ENCODE measurements at places on chromosomes 4 and X.

DNA sequence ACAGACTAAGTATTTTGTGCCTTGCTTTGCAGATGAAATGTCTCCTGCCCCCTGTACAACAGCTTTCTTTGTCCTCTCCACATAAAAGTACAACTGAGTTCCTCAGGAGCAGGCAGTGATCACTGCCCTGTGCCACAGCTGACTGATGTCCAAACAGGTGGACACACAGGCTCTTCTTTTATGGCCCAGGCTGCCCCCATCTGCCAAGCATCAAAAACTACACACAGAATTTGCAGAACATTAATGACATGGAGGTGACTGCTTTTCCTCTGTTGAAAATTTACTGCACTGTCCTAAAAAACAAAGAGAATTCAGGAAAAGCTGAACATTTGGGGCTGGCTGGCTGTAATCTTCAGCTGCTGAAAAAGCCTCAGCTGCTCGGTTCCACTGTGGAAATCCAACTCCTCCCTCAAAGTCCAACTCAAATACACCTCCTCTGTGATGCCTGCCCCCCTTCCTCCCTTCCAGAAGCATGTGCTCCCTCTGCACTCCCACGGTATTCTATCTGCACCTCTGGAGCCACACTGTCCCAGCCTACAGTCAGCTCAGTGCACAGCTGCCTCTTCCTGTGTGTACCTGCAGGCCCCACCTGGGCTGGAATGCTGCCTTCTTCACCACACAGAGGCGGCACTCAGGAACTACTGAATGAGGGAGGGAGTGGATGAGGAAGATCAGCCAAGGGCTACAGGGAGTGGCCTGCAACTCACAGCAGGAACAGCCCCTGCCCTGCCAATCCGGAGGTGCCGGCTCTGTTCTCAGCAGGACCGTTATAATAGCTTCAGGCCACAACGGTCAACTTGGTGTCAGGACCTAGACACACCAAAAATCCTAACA lies 10.3 kb downstream of the AFAP1 start:
- no peak for DNase-seq

DNA sequence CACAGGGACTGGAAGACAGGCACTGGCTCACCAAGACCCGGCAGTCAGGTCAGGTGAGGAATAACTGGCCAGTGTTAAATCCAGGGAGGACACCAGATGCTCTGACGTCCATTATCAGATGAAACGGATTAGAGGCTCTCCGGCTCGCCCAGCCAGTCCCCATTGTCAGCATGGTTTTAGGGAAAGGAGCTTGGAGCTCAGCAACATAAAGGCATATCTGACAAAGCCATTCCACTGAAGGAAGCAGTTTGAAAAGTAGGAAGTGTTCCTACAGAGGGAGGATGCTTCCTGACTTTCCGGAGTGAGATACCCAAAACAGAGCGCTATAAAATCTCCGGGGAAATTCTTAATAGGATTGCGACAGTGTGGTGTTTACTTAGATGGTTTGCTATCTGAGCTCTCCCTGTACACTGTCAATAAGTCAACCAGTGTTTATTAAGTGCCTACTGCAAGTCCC lies 14.8 kb downstream of the NDNF start:
- peak; percentile 16 for DNase-seq

GRCh38 chr4:159071969-159072765 lies 30.7 kb upstream of the RAPGEF2 start:
- no peak for DNase-seq

DNA sequence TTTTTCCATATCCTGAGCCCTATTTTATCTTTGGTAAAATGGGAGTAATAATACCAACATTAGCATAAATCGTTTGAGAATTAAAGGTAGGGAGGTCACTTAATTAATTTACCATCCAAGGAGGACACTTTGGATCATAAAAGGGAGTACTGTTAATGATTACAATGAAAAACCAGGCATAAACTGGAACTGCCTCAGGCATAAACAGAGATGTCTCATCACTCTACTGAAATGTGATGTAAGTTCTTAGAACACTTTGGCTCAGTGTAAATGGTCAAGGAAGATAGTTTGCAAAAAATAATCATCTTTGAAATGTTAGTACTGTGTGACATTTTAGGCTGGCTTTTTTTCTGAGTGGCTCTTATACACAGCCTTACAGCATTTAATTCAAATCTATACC lies 268.7 kb downstream of the SLC39A8 start:
- DNase-seq, result no peak

- DNase-seq, result no peak
Measured at GRCh38 chrX:13666836-13667235, 13.9 kb downstream of the TCEANC start.

DNA sequence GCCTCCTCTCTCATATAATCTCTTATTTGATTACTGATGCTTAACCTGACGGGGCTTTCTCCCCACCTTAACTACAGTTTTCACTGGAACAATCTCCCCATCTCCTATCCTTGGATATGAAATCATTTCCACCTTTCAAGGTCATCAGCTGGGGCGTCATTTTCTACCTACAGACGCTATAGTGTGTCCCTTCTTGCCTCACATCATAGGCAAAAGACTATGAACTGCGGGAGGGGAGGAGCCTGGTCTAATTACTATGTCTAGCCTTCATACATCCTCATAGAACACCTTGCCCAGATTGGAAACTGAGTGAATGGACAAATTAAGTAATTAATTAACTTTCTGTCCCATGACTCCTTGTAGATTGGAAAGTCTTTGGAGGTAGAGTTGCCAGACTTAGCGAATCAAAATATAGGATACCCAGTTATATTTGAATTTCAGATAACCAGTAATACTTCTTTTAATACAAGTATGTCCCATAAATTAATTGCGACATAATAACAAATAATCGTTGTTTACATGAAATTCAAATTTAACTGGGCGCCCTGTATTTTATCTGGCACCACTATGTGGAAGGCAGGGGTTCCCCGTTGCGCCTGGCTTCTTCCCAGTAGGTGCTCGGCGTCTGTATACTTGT lies 752 bp upstream of the ATP6AP2 start:
- no peak for DNase-seq

DNA sequence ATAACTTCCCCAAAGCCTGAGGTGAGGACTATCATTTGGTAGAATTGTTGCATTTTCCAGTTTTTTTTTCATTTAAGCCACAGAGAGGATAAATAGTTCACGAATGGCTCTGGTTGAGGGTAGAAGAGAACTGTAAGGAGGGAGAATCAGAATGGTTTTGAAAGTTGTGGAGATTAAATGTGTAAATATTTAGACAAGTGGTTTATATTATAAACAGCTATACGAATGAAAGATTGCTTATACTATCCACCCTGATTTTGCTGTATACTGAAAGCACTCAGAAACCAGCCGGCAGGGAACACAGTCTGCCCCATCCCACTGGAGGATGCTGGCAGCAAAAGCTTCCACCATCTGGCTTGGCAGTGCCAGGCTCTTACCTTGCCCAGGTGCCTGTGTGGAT lies 341.1 kb downstream of the RAPGEF2 start:
- no peak for DNase-seq

DNA sequence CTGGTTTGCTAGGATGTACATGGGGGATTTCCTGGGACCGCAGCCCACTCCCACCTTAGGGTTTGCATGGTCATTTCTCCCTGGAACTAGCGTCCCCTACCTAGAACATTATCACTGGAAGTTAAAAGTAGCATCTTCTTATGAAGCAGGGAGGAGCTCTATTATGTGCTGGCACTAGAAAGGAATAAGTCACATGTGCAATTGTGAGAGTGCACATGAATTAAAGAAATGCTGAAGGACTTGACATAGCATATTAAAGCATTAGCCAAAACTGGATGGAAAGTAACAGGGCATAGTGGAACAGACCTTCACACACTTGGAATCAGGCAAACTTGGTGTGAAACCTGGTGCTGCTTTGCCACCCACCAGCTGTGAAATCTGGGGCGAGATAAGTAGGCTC lies 2.7 kb downstream of the EXOC1L start:
- DNase-seq, result no peak

- no peak for DNase-seq
Measured at GRCh38 chrX:11724122-11725017, 33.7 kb upstream of the MSL3 start.

- DNase-seq, result no peak
Measured at GRCh38 chr4:102734591-102735385, 26.0 kb downstream of the MANBA start.

DNA sequence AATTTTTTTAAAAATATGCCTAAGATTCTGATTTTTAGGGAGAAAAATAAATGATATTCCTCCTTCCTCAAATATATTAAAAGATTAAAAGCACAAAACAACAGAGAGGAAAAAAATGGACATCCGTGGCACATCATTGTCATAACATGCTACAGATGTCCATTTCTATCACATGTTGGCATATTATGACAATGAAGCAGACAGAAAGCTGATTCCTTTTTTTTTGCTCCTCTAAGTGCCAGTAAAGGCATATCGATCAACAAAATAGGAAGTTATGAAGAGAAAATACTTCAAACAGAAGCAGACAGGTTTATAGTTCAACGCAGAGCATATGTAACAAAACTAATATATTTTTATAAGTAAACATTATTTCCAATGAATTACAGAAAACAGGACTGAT lies 11.2 kb downstream of the KLHL8 start:
- no peak for DNase-seq

GRCh38 chrX:136185401-136186022 lies 38.2 kb downstream of the FHL1 start:
- DNase-seq, result no peak

DNA sequence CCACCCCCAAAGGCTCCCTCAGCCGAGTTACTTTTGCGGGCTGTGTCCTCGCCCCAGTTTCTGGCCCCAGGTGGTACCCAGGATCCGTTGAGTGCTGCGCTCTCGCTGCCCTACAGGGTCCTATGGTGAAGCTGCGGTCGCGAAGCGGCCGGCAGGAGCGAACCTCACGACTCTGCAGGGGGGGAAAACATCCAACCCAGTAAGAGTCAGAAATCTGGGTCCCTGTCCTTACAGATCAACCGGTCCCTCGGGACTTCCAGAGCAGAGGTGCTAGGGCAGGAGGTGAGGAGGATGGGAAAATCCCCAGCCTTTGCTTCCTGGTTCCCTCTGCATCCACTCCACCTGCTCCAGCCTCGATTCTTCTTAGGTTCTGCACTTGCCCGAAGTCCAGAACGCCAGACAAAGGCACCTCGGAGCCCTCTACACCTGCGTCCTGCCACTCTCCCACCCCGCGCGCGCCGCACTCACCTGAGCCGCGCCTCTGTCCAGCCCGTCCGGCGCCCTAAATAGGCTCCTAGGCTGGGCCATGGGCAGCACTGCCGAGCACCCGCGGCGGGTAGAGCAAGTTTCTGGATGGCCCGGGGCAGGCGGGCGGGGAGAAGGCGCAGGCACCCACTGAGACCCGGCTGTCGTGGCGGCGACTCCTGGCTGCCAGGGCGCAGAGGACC lies at the start of gene HS3ST1:
HS3ST1 (minus strand) TSS at position 664 of the 668 bp plus-strand sequence. CDS start 28,889 bp downstream, outside the sequence.
- no peak for DNase-seq

DNA sequence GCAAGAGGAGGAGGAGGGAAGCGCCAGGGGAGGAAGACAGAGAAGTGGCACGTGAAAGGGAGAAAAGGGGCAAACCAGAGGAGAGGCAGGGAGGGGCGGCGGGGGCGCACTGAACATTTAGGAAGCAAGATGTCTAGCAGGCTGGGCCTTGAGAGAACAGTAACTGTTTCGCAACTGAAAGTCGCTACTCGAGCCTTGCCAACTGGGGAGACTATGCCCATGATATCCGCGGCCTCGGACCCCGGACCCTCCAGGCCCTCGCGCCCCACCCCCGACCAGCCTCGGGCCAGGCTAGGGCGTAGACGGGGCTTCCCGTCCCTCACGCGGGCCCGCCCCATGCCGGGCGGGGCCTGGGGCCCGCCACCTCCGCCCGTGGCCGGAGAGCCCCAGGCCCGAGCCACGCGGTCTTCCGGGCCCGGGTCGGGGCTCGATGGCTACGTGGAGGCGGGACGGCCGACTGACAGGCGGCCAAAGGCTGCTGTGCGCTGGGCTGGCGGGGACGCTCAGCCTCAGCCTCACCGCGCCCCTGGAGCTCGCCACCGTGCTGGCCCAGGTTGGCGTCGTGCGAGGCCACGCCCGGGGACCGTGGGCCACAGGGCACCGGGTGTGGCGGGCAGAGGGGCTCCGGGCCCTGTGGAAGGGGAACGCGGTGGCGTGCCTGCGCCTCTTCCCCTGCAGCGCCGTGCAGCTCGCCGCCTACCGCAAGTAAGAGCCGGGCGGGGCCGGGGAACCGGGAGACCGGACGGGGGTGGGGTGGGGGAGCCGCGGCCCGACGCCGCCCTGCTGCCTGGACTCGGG lies at the start of gene SLC25A43:
SLC25A43 (plus strand) TSS at position 363 of the 798 bp plus-strand sequence; CDS start at position 431, 68 bp downstream.
- no peak for DNase-seq

DNA sequence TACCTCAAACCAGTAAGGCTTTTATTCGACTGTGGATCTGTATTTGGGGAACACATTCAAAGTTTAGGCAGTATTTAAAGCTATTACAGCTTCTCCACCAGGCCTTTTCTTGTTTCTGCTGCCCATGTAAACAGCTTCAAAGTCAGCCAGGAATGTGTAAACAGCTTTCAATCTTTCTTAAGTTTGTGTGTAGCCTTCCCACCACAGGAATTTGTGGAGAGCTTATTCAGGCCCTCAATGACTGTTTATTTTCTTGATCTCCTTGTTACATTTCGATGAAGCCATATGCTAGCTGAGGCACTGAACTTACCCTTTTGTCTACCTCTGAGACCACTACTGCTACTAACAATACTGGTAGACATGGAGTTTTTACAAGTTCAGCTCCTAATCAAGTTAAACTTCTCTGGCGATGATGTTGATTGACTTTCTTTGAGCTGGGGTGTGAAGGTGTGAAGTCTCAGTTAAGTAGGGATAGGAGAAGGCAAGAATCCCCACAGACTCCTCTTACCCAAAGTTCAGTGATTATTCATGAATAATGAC lies 72.6 kb downstream of the NWD2 start:
- DNase-seq, result no peak

- DNase-seq, result no peak
Measured at GRCh38 chr4:105158837-105159236, 12.2 kb downstream of the TET2 start.

DNA sequence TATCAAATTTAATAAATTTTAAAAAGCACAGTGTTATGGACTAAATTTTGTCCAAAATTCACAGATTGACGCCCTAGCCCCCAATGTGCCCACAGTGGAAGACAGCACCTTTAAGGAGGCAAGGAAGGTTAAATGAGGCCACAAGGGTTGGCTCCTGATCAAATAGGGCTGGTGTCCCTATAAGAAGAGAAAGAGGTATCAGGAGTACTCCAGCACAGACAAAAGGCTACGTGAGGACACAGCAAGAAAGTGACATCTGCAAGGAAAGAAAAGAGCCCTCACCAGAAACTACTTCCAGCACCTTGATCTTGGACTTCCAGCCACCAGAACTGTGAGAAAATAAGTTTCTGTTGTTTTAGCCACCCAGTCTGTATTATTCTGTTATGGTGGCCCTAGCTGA lies 48.8 kb downstream of the FAM13A start:
- no peak for DNase-seq

Measured in NCI-H1930 (cell line).